ENCODE measurements at places on chromosomes 4 and X.

DNA sequence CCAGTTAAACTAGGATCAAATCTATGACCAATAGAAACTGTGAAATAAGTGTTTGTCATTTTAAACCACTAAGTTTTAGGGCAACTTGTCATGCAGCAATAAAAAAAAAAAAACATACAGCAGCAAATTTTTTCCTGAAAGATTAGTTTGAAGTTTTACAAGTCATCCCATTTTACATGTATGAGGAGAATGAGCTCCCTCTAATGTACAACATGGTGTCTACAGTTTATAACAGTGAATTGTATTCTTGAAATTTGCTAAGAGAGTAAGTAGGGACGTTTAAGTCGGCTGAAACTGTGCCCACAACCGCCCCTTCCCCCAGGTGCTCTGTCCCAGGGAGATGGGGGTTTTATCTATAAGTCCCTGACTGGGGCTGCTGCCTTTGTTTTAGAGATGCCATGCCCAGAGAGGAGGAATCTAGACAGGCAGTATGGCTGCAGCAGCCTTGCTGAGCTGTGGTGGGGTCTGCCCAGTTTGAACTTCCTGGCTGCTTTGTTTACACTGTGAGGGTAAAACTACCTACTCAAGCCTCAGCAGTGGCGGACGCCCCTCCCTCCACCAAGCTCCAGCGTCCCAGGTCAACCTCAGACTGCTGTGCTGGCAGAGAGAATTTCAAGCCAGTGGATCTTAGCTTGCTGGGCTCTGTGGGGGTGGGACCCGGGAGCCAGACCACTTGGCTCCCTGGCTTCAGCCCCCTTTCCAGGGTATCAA lies 499.3 kb upstream of the CT83 start:
- no peak for DNase-seq

GRCh38 chrX:118666521-118666920 lies 60.9 kb upstream of the IL13RA1 start:
- no peak for DNase-seq

DNA sequence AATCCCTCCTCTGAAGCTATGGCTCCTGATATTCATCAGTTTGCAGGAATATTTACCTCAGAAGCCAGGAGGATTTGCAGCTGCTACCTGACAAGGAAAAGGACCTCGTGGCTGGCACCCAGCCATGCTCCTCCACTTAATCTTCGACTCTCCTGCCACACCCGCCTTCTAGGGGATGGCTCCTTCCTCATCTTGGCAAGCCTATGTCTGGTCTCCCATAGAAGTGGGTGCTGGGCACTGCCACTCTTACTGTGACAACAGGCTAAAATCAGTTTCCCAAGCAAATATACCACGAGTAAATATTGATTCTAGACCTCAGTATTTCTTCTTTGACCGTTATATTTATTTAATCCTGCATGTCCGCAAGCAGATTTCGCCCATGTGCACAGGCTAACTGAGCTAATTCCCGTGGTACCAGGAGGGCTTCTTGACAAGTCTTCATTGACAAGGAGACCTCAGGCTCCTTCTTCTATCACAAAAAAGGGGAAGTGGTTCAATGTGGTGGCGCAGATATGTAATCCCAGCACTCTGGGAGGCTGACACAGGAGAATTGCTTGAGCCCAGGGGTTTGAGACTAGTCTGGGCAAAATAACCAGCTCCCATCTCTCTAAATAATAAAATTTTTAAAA lies 52.6 kb upstream of the DCTD start:
- no peak for DNase-seq

- DNase-seq, result no peak
Measured at GRCh38 chr4:150235808-150236271, 157.6 kb downstream of the DCLK2 start.

- no peak for DNase-seq
Measured at GRCh38 chrX:85836868-85837267, 210.5 kb downstream of the CHM start.

- DNase-seq, result no peak
Measured at GRCh38 chr4:41144812-41145211, 69.5 kb downstream of the APBB2 start.

DNA sequence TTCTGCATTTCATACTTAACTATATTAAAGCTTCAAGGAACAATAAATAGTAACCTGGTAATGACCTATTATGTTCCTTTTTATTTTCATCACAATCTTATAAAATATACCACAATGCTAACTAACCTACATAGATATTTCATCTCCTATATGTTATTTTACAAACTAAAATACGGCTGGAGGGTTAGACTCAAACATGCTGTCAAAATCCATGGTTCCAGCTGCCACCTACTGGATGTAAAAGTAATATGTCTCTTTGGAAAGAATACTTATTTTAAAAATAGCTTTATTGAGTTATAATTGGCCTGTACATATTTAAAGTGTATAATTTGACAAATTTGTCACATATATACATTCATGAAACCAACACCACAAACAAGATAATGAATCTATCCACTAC lies 15.0 kb downstream of the RGN start:
- no peak for DNase-seq

- no peak for DNase-seq
Measured at GRCh38 chr4:43855283-43855682, 593.3 kb downstream of the KCTD8 start.

- no peak for DNase-seq
Measured at GRCh38 chr4:78938474-78938867, 767 bp downstream of the PAQR3 start.

- no peak for DNase-seq
Measured at GRCh38 chr4:77922158-77923094, 59.8 kb downstream of the MRPL1 start.

- no peak for DNase-seq
Measured at GRCh38 chrX:115289465-115289864, at the start of gene LUZP4. LUZP4 (plus strand) TSS chrX:115289715; CDS start chrX:115289760, 45 bp downstream.

GRCh38 chrX:153769865-153770600 lies 6.0 kb downstream of the PLXNB3 start:
- DNase-seq, result no peak

GRCh38 chr4:116361790-116362189 lies 723.6 kb downstream of the TRAM1L1 start:
- DNase-seq, result no peak

DNA sequence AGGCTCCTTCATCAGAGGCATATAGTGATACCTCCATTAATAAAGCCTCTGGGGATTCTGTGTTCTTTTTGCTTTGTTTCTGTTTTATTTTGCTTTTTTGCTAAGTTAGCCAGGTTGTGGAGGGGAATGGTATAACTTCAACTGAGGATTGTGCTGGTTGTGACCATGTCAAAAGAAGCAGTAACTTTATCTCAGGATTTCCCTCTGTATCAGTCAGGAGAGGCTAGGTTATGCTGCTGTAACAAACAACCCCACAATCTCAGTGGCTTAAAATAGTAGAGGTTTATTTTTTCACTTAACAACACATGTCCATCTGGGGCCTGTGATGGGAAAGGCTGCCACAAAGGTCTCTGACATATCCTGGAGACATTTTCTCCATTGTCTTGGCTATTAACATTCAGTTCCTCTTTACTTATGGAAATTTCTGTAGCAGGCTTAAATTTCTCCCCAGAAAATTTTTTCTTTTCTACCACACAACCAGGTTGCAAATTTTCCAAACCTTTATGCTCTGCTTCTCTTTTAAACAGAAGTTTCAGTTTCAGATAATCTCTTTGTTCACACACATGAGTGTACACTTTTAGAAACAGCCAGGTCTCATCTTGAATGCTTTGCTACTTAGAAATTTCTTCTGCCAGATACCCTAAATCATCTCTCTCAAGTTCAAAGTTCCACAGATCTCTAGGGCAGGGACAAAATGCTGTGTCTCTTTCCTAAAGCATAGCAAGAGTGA lies 64.7 kb downstream of the UCHL1 start:
- no peak for DNase-seq

GRCh38 chr4:72953571-72953970 lies 115.9 kb downstream of the COX18 start:
- DNase-seq, result no peak

DNA sequence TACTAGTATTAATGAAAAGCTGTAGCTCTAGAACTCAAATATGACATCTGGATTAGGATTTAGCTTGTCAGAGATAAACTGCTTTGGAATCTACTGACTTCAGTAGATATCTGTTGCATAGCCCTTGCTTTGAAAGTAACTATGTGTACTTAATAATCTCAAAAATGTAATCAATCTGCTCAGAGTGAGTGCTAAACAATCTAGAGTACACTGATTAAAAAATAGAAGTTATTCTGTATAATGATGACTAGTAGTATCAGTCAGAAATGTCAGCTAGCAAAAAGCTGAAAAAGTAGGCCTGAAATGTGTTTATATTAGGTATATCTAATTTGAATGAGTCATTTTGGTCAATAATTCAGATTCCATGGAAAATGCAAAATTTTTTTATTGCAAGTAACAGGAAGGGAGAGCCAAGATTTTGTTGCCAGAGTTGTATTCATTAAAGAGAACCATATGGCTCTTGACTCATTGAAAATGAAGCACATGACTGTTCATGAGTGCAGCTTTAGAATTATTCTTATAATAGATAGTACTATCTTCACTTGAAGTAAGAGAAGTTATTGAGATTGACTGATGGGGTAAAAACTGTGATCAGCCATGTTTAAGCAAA lies 20.0 kb downstream of the CLCN3 start:
- DNase-seq, result no peak

- DNase-seq, result no peak
Measured at GRCh38 chr4:76703123-76703490, 194.8 kb downstream of the SOWAHB start.

- no peak for DNase-seq
Measured at GRCh38 chrX:70497026-70497425, 52.4 kb downstream of the DLG3 start.
